NAMALWA (cell line): ENCODE measurements at places on chromosomes 13 and 19.

GRCh38 chr19:47124937-47125668 lies 5.5 kb upstream of the SAE1 start:
- DNase-seq, result peak; percentile 77

- DNase-seq, result peak; percentile 35
These were observed 330.1 kb downstream of the DLEU7 start for GRCh38 chr13:50513300-50513877.

DNA sequence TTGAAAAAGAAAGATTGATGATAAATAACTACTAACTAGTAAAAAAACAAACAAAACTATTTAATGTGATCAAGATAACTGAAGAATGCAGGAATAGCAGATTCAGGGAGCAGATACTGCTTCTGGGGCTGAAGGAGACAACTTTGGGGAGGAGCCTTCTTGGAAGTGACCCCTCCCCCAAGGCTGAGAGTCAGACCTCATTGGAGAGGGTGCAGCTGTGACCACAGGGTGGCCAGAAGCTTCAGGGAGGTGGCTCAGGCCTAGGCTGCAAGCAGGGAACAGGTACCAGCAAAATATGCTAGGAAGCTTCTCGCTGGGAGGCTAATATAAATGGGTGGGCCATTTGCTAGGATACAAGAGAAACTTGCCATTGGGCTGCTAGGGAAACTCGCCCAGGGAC lies 149.9 kb downstream of the MYO16 start:
- no peak for DNase-seq

- peak; percentile 62 for DNase-seq
These were observed 38.0 kb downstream of the PHF11 start for GRCh38 chr13:49533591-49534269.
